Stimulated activated CD4-positive, alpha-beta T cell treated with anti-CD3 and anti-CD28 coated beads, Interleukin-2, amount 100 ng/mL, for 4 hours (primary cell): ENCODE measurements at places on chromosomes 1 and 21.
A peak's percentile ranks its signal among the peaks of the same experiment; 100 is the strongest.

DNA sequence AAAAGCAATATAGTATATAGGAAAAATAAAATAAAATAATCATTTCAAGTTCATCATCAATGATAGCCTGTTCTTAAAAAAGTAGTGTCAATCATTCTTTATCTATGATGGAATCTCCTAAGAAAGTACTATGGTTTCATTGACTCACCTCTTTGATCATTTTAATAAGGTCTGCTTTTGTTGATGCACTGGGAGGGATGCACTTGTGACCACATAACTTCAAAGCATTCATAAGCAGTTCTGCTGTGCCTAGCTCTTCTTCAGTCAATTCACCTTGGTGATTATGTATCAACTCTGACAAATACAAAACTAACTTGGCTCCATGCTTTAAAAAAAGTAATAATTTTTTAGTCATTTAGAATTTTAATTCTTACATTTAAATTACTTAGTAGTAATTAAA is 84.8 kb upstream of the GNG4 start:
- no peak for DNase-seq

DNA sequence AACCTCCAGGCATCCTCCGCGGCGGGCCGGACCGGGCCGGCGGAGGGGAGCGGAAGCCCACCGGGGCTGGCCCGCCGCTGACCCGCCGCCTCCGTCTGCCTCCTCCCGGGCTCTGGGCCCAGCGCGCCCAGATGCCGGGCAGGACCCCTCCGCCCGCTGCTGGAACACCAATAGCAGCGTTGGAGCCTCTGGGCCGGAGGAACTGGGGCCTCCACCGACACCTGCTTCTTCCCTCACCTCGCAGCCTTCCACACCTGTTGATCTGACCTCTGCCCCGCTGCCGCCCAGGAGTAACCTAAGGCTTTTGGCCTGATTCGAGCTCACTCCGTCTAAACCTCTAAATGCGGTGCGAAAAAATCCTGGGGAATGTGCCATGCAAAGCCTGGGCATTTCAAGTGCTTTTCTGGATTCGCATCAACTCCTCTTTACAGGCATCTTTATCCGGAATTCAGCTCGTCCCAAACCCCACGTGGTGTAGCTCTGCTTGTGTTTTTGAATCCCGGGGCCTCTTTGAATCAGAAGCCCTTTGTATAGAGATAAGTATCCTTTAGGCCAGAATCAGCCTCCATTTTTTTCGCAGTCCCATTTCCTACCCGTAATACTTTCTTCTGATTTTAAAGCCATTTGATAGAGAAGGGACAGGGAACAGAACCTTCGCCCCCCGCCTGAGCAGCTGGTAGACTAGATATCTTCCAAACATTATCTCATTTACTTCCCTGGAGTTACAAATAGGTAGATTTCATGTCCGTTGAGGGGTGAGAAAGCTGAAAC is 680 bp upstream of the CNN3 start:
- DNase-seq: no peak

DNA sequence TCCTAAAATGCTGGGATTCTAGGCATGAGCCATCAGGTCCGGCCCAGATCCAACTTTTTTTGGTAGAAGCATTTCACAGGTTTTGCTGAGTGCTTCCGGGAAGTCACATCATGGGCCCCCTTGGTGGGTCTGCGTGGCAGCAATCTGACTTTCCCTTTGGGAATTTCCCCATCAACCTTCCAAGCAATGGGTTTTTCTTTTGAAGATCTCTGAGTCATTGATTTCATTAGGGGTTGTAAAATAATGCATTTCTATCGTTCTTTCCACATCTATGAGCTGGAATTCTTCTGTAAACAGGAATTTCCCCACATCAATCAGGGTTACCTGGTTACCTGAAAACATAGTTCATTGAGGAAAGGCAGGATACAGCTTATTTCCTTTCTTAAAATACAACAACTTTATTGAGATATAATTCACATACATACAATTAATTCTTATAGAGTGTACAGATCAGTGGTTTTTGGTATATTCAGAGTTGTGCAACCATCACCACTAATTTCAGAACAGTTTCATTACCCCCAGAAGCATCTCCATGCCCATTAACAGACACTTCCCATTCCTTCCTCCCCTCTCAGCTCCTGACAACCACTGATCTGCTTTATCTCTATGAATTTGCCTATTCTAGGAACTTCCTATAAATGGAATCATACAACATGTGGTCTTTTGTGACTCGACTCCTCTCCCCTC is 9.9 kb upstream of the ZBTB17 start:
- no peak for DNase-seq

DNA sequence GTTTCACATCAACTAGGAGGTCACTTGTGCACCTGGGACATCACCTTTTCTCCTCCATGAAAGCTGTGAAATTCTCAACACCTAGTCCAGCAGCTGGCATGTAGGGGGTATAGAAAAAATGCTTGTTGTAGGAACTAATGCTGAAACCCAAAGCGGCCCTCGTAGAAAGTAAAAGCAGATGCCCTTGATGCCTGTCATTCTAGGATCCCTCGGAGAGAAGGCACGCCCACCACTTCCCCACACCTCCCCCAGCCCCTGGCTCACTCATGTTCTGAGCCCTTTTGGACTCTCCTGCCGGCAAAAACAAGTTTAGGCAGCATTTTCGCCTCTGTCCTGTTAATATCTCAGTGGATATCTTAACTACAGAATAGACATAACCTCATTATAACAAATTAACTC is 36.5 kb downstream of the RIPK4 start:
- DNase-seq: no peak

DNA sequence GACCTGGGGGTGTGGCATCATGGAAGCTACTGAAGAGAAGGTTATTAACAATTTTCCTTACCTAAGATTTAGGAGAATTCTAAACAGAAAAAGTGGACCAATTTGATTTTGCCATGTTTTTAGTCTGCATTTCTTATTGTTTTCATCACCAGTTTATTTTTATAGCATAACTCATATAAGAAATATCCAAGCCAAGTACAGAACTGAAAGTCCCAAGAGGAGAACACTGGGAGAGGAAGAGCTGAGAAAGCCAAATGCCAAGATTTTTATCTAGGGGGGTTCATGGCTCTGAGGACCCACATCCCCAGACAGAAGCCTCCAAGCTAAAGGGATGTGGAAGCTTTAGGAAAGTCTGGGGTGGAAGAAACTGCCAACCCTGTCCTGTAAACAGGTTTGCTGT is 109.4 kb upstream of the DUSP10 start:
- DNase-seq: no peak

- no peak for DNase-seq
These were observed 79.1 kb upstream of the VAMP3 start for GRCh38 chr1:7692005-7692404.

GRCh38 chr1:11157867-11158266 is 31.3 kb upstream of the ANGPTL7 start:
- no peak for DNase-seq

DNA sequence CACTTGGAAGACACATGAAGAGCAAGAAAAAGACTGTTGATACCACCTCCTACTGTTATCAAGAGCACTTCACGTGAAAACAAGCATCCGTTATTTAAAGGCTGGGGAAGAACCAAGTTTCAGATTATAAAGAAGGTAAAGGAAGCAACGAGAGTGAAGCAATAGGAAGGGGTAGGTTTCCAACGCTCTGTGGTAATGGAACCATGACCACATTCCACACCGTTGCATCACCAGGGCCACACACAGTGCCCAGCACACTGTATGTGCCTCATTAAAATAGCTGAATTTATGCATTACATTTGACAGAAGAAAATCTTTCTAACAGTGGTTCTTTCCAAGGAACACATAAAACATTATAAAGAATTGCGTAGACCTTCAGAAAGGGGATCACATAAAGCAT is 435.8 kb downstream of the MRPL39 start:
- no peak for DNase-seq

GRCh38 chr21:24737296-24737850 is 869.9 kb downstream of the MRPL39 start:
- DNase-seq: no peak

- no peak for DNase-seq
These were observed 479.0 kb downstream of the NPHP4 start for GRCh38 chr1:5513179-5513578.

GRCh38 chr1:217528271-217528670 is 102.6 kb downstream of the GPATCH2 start:
- DNase-seq: no peak

DNA sequence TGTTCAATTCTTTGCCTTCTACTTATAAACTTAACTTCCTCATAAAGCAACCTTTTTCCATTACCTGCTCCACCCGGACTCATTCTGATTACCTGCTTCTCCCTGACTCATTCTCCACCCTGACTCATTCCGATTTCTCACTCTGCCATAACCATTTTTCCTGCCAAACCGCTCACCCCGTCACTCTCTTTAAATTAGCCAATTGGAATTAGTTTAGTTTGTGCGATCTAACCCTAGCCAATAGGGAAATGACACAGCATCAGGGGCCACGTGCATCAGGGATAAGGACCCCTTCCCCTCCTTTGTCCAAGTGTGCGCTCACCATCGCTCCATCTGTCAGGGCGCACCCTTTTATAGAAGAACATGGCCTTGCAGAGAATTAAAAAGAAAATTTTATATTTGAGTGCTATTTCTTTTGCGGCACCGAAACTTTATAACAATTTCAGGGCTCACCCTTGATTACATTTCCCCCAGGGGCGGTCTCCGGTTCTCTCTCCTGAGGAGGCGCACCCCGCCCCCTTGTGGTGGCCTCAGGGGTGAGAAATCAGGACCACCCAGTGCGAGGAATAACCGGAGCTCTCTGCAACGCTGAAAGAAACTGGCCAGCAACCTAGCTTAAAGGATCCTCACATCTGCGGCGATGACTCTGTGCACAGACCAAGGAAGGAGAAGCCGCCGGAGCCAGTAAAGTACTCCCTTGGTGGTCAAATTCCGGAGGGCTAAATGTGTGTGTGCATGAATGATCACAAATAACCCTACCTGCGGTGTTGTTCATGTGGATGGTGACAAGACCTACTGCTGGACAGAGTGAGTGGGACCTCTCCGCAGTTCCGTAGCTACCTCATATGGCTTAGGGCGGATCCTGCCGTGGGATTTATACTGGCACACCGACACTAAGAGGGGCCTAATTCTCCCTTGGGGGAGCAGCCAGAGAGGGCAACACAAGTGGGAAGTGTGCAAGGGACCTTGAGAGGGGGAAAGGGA is 30.3 kb upstream of the CBR3 start:
- peak; percentile 43 for DNase-seq

GRCh38 chr1:95640746-95641145 is 406.7 kb downstream of the RWDD3 start:
- no peak for DNase-seq

DNA sequence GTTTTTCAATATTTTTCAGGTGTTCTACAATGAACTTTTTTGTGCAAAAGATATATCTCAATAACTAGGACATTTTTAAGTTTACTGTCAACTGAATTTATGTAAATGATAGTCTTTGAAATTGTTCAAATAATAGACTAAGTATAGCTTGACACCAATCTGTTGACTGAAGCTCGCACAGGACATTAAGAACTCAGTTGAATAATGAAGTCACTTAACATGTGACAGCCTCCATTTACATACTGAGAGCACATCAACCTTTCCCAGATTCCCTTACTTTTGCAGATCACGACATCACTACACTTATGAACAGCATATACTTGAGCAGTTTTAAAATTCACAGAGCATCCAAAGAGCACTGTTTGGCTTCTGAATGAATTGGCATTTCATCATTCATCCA is 268.2 kb downstream of the LRRC7 start:
- DNase-seq: no peak

GRCh38 chr1:3073489-3074296 is 4.7 kb downstream of the PRDM16 start:
- DNase-seq: no peak

DNA sequence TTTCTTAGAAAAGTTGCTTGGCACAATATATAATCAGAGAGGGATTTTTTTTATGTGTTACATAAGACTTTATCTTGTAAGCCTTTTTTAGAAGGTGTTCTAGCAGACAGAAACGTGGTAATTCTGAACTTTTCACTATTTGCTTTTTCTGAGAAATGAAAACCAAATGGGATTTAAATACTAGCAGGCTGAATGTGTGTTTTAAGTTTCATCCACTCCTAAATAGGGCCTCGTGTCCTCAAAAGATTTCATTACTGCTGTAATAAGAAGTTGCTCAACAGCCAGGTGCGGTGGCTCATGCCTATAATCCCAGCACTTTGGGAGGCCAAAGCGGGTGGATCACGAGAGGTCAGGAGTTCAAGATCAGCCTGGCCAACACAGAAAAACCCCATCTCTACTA is 44.7 kb upstream of the FMO2 start:
- no peak for DNase-seq

GRCh38 chr21:45467221-45467779 is 62.3 kb downstream of the COL18A1 start:
- DNase-seq: no peak
